ENCODE measurements at places on chromosomes 2 and 18.

- no peak for DNase-seq
Observed at GRCh38 chr2:62038975-62039771, 133.7 kb downstream of the COMMD1 start.

DNA sequence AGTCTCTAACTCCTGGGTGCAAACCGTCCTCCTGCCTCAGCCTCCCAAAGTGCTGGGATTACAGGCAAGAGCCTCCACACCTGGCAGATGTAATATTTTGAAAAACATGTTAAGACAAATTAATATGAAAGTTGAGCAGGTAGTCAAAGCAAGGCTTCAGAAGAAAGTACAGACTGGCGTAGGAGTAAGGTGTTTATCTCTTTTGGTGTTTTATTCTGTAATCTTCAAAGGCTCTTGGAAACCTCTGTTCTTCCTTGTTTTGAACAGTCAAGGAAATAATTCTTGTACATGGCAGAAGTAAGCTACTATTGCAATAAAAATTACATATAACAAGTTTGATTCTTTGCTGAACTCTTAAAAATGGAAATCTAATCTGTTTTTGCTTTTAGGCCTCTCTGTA is 5.3 kb downstream of the RNF138 start:
- DNase-seq, result no peak

DNA sequence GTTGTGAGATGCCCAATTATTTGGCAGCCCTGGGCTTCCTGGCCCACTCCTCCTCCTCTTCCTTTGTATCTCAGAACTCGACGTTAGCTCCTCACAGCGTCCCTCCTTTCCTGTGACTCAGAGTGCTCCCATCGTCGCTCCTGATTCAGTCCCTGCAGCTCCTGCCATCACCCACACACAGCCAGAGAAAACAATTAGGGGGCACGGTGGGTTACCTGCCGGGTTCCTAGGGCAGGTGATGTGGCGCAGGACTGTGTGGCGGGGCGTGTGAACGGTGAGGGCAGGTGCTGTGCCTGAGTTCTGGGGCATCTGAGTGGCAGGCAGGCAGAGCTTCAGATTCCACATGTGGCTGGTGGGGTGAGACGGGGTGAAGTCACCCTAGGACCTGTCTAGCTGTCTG is 42.6 kb downstream of the GLI2 start:
- DNase-seq, result no peak

DNA sequence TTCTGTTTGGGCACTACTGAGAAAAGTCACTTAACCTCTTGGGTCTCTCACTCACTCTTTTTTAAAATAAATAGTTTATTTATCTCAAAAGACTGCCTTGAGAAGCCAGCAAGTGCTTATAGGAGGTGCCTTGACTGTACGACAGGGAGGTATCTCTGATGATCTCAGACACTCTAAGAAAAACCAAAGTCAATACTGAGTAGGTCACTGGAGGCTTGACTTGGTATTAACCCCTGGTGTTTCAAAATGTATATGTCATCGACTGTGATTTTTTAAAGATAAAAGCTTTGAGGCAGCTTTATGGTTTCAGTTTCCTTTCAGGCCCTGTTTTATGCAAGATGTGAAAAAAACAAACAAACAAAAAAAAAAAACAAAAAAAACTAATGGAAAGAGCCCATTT is 33.7 kb downstream of the MREG start:
- DNase-seq, result no peak

- DNase-seq, result no peak
Observed at GRCh38 chr2:119126650-119127049, 31.9 kb downstream of the C1QL2 start.

Data from NCI-H187 treated with DMSO at 0.1 percent for 48 hours (cell line).